NCI-H2029 treated with DMSO at 0.1 percent for 48 hours (cell line): ENCODE measurements at places on chromosomes 16 and 17.

DNA sequence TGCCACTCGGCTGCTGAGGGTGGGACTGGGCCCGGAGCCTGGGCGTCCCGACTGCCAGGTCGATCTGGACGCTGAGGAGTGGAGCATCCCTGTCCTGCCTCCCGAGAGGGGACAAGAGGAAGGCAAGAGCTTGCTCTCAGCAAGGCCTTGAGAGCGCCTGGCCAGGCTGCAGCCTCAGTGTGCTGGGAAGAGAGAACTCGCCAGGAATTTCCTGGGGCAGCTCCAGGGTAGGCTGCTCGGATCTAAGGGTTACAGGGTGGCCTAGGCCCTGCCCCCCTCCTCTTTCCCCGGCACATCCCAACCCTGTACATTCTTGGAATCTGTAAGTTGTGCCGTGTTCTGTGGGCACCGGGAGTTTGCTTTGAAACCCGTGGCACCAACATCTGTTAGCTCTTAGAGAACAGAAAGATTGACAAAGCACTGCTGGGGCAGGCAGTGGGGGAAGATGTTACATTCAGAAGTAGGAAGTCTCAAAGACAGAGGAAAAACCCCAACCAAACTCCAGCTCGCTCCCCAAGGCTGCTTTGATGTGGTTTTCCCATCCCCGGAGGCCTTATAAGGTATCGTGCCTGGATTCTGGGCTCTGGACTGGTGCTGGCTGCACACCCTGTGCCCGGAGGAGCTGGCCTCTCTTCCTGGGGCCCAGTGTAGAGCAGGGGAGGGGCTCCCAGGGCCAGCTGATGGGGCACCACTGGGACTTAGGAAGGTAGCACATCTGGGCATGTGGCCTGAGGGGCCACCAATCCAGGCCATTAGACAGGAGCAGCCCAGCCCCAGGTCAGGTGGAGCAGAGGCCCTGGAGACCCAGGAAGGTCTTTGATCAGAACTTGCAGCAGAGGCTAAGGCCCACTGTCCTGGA, 55.2 kb downstream of the NKD1 start:
- DNase-seq = no peak

DNA sequence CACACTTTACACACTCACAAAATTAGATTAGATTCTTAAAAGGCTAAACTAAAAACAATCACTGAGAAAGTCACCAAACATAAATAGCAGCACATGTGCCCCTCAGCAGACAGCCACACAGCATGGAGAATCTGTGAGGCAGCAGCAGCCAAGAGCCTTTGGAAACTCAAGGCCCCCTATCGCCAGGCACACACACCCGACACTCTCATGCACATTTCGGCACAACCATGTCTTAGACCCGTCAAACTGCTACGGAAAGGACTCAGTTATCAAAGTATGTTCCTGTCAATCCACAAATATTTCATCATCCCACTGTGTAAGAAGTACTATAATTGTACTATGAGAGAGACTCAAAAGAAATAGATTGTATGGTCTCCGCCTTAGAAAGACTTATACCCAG, 20.9 kb downstream of the UBE2O start:
- DNase-seq = no peak

- DNase-seq = no peak
Observed at GRCh38 chr16:8572919-8573724, 17.2 kb downstream of the TMEM114 start.

GRCh38 chr16:49980166-49980565, 44.9 kb upstream of the CNEP1R1 start:
- DNase-seq = peak; percentile 3

GRCh38 chr16:72788269-72788809, 259.6 kb downstream of the ZFHX3 start:
- no peak for DNase-seq

- peak; percentile 75 for DNase-seq
Observed at GRCh38 chr16:69093974-69094373, 11.5 kb upstream of the HAS3 start.

DNA sequence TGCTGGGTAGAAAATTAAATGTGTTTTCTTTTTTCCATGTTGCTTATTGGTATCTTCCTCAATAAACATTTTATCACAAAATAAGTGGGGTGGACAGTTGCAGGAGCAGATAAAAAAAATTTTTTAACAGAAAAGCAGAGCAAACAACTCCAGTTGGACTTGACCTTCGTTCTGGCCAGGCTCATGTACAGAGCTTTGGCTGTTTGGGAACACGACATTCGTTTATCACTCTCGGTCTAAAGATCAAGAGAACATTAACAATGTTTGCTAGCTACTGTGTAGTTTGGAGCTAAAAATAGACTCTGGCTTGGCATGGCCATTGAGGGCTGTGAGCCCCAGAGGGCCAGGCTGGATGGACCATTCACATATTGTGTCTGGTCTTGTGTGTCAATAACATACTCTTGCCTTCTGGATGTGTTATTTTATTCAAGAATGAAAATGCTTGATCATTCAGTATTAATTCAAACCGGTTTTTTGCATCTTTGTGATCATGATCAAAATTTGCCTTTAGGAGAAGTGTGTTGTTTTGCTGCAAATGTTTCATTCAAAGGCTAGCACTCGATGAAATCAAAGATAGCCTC, 56.6 kb downstream of the TMEM186 start:
- no peak for DNase-seq

- no peak for DNase-seq
Observed at GRCh38 chr16:8966817-8967131, 3.1 kb upstream of the USP7 start.

GRCh38 chr17:47717261-47717697, 15.8 kb upstream of the TBX21 start:
- no peak for DNase-seq

GRCh38 chr17:39925282-39926134, 1.9 kb downstream of the ORMDL3 start:
- DNase-seq = no peak

DNA sequence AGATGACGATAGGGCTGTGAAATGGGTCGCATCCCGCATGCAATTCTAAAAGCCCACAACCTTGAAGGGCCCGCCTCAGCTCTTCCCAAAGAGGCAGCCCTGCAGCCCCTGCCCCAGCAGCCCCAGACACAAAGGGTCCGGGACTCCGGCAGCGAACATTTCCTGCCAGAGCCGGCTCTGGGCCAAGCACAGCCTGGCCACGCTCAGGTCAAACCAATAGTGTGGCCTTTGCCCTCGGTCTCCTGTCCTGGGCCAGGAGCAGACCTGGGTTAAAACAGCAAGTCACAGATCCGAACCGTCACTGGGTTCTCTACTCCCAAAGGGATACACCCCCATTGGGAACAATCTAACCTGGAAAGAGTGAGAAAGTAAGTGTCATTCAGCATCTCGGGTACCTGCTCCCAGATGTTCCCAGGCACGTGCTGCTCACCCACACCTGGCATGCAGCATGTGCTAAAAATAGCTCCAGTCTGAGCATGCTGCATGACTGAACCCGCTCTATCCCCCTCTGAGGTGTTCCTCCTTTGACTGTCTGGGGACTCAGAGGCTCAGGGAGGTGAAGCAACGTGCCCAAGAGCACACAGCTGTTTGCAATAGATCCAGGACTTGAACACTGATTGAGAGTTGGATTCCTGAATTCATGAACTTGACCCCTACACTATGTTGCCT, 22.2 kb upstream of the ATP2A3 start:
- DNase-seq = no peak

GRCh38 chr16:12390074-12390605, 413.5 kb downstream of the CPPED1 start:
- DNase-seq = no peak

DNA sequence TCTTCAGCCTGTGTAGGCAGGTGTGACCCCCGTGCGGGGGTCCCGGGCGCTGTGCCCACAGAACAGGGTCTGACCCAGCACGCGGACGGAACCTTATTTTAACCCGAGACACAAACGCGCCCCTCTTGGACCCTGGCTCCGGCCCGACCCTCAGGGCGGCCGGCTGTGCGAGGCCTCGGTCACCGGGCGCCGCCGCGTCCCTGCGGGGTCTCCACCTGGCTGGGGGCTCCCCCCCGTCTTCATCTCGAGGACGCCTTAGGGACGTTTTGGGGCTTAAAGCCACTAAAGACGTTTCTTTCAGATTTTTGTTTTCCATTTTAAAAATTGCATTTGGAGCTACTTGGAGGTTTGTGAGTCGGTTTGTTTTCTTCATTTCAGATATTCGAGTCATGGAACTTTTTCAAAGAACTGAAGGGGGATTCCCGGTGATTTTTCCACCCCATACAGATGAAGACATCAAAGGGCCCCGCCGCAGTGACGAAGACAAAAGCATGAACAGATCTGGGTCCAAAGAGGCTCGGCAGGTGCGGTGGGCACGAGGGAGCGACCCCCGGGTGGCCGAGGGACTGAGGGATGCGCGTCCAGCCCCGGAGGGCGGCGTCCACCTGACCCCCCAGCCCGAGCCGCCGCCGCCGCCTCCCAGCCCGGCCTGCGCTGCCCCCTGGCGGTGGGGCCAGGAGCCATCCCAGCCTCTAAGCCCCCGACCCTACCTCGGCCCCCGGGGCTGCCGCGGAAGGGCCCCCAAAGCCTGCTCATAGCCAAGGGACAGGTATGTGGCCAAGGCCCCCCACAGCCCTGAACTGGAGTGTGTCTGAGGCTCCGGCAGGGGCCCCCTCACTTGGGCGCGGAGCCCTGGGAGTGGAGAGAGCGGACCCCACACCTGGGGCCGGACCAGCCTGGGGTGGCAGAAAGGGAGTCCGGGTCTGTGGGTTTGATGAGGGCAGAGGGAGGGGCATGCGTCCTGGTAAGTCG, 3.8 kb upstream of the CD7 start:
- no peak for DNase-seq

DNA sequence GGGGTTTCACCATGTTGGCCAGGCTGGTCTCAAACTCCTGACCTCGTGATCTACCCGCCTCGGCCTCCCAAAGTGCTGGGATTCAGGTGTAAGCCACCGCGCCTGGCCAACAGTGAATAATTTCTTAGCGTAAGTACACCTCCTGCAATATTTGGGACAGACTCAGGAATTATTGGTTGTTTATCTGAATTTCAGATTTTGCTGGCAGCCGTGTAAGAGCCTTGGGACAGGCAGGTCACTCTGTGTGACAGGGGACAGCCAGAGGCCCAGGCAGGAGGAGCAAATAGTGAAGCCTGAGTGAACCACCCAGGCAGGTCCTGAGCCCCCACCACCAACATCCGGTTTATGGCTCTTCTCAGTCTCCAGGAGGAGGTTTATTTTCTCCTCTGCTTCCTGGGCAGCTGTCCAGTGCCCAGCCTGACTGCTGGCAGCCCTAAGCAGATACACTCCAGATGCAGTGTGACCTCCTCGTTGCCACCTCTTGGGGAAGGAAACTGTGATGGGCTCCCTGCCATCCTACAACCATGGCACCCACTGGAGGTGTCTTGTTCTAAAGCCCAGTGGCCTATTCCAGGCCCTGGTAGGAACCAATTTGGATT, 26.2 kb upstream of the ADORA2B start:
- peak; percentile 39 for DNase-seq

DNA sequence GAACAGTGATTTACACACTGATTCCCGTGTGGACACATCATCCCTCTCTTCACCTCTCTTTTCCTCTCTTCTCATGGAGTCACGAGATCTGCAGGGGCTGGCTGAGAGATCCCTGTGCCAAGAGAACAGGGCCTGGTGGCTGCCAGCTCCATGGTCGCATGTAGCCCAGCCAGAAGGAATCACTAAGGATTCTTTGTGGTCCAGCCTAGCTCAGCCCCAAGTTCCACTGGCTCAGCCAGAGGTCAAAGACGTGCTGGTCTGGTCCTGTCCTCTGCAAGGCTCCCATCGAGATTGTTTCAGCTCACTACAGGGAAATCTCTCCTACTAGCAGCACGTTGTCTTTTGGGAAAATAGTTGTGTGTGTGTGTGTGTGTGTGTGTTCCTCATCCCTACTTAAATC, 66.4 kb downstream of the NDEL1 start:
- no peak for DNase-seq

DNA sequence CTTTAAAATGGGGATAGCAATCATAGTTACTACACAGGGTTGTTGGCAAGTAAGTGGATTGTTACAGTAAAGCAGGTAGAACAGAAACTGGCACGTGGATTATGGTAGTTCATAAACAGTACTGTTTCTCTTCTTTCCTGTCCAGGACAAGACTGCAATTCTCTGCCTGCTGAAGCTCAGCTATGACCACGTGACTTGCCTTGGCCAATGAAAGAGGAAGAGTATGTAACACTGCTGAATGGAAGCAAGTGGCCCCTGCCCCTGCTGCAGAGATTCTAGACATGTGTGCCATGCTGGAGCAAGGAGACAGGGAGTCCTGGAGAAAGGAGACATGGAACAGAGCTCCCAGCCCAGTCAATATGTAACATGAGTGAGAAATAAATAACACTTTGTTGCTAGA, 66.6 kb upstream of the TOX3 start:
- no peak for DNase-seq
